ENCODE measurements at places on chromosomes 2 and 18.

DNA sequence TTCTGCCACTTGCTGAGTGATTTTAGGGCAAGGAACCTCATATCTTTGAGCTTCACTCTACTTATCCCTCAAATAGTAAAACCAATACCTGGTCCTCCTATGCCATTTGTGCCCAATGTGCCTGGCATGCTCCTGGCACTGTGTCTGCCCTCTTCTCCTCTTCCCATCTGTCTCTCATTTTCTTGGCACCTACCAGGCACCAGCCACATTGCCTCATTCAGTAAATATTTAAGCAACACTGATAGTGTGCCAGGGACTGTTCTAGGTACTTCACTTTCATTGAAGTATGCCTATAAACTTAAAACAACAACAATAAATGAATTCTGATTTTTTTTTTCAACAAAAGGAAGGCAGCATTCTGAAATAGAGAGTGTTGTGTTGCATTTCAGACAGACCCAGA lies 15.1 kb upstream of the BOD1L2 start:
- DNase-seq: peak; percentile 91

GRCh38 chr2:200748779-200749178 lies 62.9 kb upstream of the BZW1 start:
- DNase-seq: no peak

DNA sequence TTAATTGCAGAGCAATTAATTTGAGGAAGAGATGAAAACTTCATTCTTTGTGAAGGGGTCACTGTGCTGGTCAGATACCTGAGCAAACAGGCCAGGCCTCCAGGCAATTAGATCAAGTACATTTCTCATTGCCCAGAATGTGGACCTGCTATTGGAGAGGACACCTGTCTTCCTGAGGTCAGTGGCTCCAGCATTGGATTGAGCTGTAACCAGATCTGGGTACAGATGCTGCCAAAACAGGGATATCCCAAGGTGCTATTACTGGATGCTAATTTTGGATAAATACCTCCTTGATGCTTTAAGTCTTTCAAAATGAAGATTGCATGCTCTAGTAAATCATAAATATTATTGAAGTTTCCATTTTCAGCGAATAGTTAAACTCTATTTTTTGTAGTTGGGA lies 131.5 kb downstream of the FAM161A start:
- no peak for DNase-seq

DNA sequence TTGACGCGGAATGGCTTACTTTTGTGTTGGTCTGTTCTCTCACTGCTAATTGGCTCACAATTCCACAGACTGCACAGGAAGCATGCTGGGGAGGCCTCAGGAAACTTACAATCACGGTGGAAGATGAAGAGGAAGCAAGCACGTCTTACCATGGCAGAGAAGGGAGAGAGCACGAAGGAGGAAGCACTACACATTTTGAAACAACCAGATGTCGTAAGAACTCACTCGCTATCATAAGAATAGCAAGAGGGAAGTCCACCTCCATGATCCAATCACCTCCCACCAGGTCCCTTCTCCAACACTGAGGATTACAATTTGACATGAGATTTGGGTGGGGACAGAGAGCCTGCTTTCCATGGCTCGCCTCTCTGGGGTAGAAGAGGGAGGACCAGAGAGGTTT lies 106.2 kb downstream of the KCNF1 start:
- DNase-seq: no peak

GRCh38 chr2:175251425-175252041 lies 70.0 kb upstream of the ATP5MC3 start:
- DNase-seq: peak; percentile 67

GRCh38 chr2:47225061-47225783 lies 70.1 kb upstream of the STPG4 start:
- DNase-seq: no peak

DNA sequence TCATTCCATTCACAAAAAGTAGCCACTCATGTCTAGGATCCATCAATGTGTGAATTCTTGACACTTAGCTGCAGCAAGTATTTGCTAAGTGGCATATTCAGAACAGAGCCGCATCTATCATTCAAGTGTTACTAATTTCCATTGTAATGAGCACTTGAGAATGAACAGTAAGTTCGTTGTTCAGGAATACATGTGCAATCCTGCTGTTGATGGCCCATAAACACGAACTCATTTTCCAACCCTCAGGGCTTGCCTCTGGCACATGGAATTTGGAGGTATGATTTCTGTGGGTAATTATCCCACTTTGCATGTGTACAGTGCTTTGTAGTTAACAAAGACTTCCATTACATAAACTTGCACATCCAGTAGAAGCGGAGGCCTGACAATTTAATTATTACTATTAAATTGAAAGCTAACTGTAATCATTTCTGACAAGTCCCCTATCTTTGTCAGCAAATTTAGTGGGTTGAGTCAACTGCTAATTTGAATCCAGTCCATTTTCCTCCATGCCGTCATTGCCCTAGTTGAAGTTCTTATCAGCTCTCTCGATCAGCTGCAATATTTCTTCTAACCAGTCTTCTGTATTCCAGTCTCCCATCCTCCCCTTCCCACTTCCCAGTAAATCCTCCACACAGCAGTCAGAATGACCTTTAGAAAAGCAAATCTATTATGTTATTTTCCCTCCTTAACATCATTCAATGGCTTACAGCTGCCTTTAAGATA lies 116.0 kb upstream of the AQP4 start:
- no peak for DNase-seq

- no peak for DNase-seq
Measured at GRCh38 chr18:24232800-24233199, 93.9 kb downstream of the CABYR start.

DNA sequence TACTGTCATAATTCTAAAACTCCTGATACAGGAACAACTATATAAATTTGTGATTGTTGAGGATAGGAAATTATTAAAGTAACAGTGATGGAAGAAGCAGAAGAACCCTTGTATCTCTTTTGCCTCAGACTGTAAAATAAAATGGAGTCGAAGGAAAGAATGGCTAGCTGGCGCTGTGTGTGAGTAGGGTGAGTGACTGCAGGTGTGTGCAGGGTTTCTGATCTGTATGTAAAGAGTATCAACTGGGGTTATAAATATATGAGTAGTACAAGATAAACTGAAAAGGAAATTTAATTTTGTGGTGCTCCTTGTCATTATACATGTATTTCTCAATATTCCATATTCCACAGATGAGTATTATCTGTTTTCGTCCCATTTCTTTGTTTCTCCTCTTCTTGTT lies 15.2 kb downstream of the POLI start:
- DNase-seq: no peak

- DNase-seq: no peak
Measured at GRCh38 chr2:149152469-149152953, 114.0 kb downstream of the LYPD6B start.

DNA sequence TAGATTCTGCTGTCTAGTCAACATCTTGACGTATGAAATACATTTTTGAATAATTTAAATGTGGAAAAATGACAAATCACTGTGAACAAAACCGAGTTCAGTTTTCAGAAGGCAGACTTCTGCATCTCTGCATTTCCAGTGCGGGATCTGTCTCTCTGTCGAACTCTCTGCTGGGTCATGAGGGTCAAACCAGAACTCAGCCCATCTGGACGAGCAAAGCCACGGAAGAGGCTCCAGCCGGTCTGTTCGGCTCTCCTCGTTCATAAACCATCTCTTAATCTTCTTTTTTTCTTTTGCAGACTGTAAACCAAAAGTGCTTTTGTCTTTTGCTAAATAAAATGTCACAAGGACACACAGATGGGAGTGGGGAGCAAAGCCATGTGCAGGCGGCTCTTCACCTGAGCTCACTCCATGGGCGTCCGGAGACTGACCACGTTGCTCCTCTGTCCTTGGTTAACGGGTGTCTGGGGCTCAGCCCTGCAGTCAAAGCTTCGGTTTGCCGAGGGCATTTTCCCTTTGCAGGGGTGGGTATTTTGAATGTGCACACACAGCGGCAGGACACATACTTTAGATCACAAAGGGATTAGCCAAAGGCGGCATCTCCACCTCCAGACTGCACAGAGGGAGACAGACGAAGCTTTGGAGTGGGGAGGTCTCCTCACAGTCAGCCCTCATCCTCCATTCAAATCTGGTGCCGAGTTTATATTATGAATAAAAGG lies 737.9 kb upstream of the SALL3 start:
- DNase-seq: no peak

GRCh38 chr2:229235131-229235914 lies 35.8 kb downstream of the PID1 start:
- no peak for DNase-seq

GRCh38 chr18:27609221-27609620 lies 424.1 kb upstream of the CHST9 start:
- no peak for DNase-seq

- DNase-seq: peak; percentile 56
Measured at GRCh38 chr18:21194871-21195771, 46.9 kb upstream of the GREB1L start.

DNA sequence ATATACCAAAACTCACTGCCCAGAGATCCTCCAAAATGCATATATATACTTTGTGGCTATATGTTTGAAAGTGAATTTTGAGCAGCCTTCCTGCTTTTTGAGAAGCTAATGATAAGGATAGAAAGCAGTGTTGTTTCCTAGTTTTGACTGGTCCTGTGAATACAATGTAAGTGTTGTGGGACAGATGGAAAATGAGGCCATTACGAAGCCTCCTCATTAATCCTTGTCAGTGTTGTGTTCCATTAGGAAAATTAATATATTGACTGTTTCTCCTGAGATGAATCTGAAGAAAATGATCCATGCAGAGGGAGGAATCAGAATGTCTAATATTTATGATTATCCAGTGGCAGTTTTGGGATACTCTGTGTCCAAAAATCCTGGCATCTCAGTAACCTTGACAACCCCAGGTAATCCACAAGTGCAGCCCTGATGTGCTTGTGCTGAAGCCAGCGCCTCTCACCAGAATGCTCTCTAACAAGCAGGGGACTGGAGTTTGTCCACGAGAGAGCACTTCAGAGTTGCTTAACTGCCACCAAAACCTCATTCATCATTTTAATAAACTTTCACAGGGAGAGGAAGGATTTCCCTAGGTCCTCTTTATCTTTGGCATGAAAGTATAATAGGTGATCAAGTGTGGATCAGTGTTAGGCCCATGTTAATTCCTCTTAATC lies 418.6 kb downstream of the CMPK2 start:
- no peak for DNase-seq

GRCh38 chr2:133039531-133039930 lies 369.5 kb upstream of the LYPD1 start:
- DNase-seq: no peak

- DNase-seq: no peak
Measured at GRCh38 chr2:239358062-239358754, 42.6 kb downstream of the HDAC4 start.

GRCh38 chr2:213306316-213306942 lies 22.2 kb downstream of the SPAG16 start:
- DNase-seq: no peak

GRCh38 chr2:127485051-127485693 lies 41.1 kb downstream of the IWS1 start:
- DNase-seq: no peak

GRCh38 chr2:31813016-31813415 lies 197.8 kb downstream of the MEMO1 start:
- no peak for DNase-seq

GRCh38 chr2:209581040-209581439 lies 157.2 kb downstream of the MAP2 start:
- DNase-seq: peak; percentile 43

- no peak for DNase-seq
Measured at GRCh38 chr18:62458868-62459716, 63.7 kb upstream of the ZCCHC2 start.

- DNase-seq: no peak
Measured at GRCh38 chr2:32952761-32953476, 6.2 kb downstream of the LTBP1 start.

- DNase-seq: no peak
Measured at GRCh38 chr2:28296243-28296642, 96.4 kb upstream of the FOSL2 start.

DNA sequence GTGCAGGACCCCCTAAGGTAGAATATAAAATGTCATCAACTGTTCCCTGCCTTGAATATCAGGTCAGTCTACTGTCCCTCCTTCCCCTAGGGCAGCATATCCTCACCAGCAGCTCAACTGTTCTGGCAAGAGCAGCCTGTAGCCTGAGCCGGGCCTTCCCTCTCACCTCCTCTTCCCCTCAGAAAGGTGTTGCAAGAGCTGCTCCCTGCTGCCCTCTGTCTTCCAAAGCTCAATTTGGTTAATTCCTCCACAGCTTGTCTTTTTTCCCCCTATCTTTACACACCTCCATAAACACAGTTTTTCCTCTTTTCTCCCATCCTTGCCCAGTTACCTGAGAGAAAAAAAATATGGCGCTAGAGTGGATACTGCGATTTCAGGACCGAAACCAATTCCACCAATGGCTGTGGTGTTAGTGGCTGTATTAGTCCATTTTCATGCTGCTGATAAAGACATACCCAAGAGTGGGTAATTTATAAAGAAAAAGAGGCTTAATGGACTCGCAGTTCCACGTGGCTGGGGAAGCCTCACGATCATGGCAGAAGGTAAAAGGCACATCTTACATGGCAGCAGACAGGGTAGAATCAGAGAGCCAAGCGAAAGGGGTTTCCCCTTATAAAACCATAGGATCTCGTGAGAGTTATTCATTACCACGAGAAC lies 184.7 kb downstream of the MREG start:
- DNase-seq: peak; percentile 8

DNA sequence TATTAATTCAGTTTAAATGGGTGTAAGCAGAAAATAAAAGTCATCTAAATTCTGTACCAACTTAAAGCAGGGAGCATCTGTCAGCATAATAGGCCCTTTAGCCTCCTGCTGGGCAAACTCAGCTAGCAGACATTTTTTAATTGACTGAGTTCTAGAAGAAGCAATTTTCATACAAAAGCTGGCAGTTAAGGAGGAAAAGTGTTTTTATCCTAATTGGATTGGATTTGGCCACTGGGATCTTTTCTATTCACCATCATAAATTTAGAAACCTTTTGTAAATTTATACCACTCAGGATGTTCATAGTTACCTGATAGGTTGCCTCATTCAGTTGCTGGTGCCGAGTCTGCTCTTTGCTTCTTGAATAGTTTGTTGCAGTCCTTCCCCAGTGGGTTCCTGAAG lies 262.7 kb upstream of the FSIP2 start:
- peak; percentile 60 for DNase-seq

GRCh38 chr2:27914041-27914804 lies 23.7 kb downstream of the BABAM2 start:
- DNase-seq: no peak

GRCh38 chr2:236254674-236255073 lies 9.5 kb downstream of the ASB18 start:
- no peak for DNase-seq

- no peak for DNase-seq
Measured at GRCh38 chr2:21010813-21011439, 32.9 kb downstream of the APOB start.

- peak; percentile 16 for DNase-seq
Measured at GRCh38 chr2:16870491-16871076, 204.9 kb upstream of the CYRIA start.

- no peak for DNase-seq
Measured at GRCh38 chr2:196510246-196510645, 129.3 kb upstream of the CCDC150 start.

- no peak for DNase-seq
Measured at GRCh38 chr18:4599312-4599711, 144.2 kb upstream of the DLGAP1 start.

DNA sequence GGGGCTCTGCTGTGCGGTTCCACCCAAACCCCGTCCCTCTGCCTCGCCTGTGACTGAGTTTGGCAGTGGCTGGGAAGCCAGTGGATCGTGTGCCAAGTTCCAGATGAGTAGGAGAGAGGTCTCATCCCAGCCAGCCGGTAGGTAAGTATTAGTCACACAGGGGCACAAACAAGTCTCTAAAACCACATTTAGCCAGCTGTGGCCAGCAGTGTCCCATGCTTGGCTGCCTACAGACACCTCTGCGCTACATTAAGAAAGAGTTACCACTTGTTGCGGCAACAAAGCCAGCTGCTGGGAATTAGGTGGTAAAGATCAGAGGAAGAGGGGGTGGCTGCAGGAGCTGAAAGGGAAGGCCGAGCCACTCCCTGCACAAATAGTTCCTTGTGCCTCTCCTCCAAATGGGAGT lies 81.2 kb downstream of the GATA6 start:
- no peak for DNase-seq
